Activated CD8-positive, alpha-beta memory T cell treated with anti-CD3 and anti-CD28 coated beads for 1 hour (primary cell): ENCODE measurements at places on chromosomes 7 and 10.

DNA sequence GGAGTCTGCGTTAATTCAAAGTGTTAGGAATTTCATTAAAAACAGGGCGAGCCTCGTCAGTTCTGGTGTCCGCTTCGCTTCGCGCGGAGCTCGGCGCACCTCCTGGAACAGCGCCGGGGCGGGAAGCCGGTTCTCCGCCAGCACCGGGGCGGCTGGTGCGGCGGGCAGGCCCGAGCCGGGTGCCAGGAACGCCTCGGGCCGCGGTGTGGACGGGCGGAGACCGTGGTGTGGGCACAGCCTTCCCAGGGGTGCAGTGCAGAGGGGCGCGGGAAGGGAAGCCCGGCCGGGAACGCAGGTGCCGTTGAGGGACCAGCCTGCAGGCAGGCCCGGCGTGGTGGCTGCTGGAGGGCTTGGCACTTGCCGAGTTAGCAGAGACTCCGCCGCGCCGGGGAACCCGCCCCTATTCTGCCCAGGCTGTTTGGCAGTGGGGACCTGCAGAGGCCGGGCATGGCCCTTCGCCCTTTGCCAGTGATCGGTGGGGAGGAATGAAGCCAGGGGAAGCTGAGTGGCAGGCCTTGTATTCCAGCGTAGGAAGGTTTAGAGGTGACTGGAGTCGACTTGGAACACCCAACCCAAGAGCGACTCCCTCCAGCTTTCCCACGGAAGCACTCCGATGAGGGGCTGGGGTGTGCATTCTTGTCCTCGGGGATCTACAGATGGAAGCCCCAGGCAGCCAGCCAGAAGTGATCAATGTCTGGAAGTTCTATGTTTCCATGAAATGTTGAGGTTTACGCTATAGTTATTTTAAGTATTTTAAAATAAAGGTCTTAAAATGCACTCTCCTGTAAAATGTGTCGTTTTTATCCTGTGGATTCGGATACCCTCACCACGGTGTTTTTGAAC is 945 bp upstream of the RHEB start:
- peak; percentile 5 for DNase-seq

- DNase-seq, result no peak
Observed at GRCh38 chr7:35826751-35827150, 25.9 kb downstream of the SEPTIN7 start.

GRCh38 chr10:52720018-52720417 is 52.6 kb downstream of the MBL2 start:
- DNase-seq, result no peak

DNA sequence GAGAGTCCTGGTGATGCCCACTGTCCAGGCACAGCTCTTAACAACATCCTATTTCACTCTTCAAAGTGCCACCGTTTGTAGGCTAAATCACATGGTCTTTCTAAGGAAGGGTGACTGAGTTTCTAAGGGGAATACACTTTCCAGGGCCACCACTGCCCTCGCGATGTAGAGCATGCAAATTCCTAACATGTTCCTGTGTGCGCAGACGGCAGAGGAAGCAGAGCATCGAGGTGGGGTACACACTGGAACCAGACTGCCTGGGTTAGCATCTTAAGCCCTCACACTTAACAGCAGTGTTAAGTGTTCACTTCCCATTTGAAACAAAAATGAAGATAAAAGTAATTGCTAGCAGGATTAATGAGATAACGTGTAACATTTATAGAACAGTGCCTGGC is 3.0 kb downstream of the VOPP1 start:
- no peak for DNase-seq

GRCh38 chr7:30750683-30751650 is 968 bp upstream of the INMT start:
- no peak for DNase-seq

- no peak for DNase-seq
Observed at GRCh38 chr7:114943953-114944744, 22.3 kb downstream of the MDFIC start.

GRCh38 chr10:4767033-4767814 is 58.8 kb upstream of the AKR1E2 start:
- DNase-seq, result no peak

- DNase-seq, result no peak
Observed at GRCh38 chr7:112515989-112516388, 35.2 kb downstream of the LSMEM1 start.

GRCh38 chr10:70662362-70663220 is 9.7 kb upstream of the ADAMTS14 start:
- no peak for DNase-seq

DNA sequence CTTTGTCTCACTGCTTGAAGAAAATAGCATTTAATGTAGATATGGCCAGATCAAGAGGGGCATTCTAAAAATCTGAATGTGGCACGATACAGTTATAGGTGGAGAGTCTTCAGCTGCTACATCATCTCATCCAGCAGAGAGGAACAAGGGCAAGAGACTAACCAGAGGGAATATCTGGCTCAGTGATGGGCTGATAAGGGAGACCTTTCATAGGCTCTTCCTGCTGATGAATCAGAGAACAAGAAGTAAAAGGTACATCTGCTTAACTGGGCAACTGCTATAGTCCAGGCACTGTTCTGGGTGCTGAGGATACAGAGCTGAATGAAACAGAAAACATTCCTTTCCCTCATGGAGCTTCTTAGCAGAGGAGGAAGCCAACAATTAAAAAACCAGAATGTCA is 37.9 kb downstream of the PIP4K2A start:
- no peak for DNase-seq

- DNase-seq, result no peak
Observed at GRCh38 chr7:100674411-100675104, 1.0 kb downstream of the GNB2 start.

GRCh38 chr10:89966211-89966610 is 264.8 kb downstream of the KIF20B start:
- DNase-seq, result no peak

GRCh38 chr10:102665904-102666509 is 21.7 kb downstream of the TRIM8 start:
- DNase-seq, result no peak

- DNase-seq, result no peak
Observed at GRCh38 chr7:1883031-1883761, 213.1 kb downstream of the ELFN1 start.

GRCh38 chr7:6178298-6179029 is 94.0 kb downstream of the CYTH3 start:
- DNase-seq, result no peak

DNA sequence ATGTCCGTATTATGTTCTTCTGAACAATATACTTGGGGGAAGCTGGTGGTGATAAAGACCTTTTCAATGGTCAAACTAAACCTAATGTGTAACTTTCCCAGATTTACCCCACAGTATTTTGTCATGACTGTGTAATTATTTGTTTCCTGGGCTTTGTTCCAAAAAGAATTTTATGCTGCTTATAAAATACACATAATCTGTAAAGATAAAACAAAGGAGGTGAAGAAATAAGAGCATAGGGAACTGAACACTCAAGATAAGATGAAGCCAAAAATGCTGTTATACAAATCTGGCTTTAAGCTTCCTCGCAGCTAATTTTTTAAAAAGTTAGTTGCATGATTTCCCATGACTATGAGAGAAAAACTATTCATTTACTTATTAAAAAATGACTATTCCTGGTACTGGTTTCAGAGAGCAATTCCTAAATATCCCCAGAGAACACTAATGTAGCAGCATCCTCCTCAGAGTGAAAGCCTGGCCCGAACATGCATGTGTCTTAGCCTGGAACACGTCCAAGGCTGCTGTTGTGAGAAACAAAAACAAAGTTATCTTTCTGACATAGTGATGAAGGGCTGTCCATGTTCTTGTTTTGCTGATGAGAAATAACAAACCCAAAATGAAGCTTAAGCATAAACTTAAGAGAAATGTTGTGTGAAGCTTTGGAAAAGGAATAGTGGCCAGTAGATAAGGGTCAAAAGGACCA is 33.9 kb downstream of the MALSU1 start:
- DNase-seq, result no peak

DNA sequence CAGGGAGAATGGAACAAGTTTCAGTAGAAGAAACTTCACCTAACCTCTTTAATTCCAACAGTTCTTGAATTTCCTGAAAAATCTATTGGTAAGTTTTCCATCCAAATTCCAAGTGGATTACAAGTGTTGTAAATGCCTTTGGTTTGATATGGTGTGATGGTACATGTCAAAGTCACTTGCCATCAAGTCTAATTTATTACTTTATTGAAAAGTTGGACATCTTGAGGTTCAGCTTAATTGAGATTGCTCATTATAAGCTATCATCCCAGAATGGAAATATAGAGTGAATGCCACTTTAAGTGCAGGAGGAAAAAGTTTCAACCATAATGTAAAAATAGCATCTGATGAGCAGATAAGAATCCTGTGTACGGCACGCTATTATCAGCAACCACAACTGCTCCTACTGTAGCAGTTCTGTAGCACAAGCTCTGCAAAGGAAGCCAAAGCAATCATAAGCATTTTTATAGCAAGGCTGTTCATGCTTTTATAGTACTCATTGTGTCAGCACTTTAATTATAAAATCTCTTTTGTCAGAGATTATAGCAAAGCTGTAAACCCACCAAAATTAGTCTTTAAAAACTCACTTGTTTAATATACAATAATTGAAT is 991.8 kb upstream of the PHF14 start:
- DNase-seq, result no peak

DNA sequence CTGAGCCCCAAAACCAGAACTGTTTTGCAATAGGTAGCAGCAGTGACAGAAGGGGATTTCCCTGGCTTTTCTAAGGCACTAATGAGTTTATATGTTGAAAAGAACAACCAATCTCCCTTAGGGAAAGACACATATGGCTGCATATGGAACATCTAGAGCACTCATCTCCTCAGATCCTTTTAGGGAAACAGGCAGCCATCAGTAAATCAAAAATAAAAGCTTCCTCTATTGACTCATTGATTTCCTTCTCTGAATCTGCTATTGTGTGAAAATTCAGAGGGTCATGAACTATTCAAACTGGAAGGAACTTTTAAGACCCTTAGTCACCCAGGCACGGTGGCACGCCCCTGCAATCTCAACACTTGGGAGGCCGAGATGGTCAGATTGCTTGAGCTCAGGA is 110.9 kb upstream of the NANOS1 start:
- no peak for DNase-seq

- no peak for DNase-seq
Observed at GRCh38 chr10:9951481-9952257, 1066.0 kb upstream of the CELF2 start.

GRCh38 chr10:95400787-95401186 is 110.0 kb upstream of the PDLIM1 start:
- DNase-seq, result no peak

DNA sequence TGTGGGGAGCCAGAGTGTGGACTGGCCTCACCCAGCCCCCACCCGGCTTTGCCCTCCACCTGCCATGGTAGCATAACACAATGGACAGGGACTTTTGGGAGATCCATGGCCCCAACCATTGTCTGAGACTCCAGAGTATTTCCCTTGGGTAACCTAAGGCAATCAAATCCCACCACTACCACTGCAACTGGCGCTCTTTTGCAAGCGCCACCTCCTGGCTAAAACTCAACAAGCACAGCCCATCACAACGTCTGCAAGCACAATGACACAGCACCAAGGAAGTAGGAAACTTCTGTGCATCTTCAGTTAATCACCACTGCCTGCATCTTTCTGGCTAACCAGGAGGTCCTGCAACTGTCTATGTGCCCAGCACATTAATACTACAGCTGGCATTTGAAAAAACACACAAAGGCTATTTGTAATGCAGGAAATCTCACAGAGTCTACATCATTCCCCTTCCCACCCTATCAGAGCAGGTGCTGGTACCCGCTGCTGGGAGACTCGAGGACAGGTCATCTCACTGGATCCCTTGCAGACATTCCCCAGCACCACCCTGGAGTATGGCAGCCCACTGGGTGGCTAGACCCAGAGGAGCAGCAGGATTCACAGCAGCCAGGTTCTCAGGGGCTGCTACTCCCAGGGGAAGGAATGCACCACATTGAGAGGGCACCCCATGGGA is 27.7 kb downstream of the ANKRD26 start:
- DNase-seq, result no peak
